Endothelial cell (in vitro differentiated cells): ENCODE measurements at places on chromosomes 12 and 14. TPM values are rescaled to one million over a fixed set of nuclear protein-coding genes. Genes with fewer than 3 reads are reported as not detected.

Gene MYF5
- not detected for total RNA-seq

Gene TTC6
- 8.5 TPM for total RNA-seq

Gene FGF23
- not detected for total RNA-seq

GRCh38 chr14:23163830-23164229 lies 19.6 kb downstream of the SLC7A8 start:
- DNase-seq: no peak

DNA sequence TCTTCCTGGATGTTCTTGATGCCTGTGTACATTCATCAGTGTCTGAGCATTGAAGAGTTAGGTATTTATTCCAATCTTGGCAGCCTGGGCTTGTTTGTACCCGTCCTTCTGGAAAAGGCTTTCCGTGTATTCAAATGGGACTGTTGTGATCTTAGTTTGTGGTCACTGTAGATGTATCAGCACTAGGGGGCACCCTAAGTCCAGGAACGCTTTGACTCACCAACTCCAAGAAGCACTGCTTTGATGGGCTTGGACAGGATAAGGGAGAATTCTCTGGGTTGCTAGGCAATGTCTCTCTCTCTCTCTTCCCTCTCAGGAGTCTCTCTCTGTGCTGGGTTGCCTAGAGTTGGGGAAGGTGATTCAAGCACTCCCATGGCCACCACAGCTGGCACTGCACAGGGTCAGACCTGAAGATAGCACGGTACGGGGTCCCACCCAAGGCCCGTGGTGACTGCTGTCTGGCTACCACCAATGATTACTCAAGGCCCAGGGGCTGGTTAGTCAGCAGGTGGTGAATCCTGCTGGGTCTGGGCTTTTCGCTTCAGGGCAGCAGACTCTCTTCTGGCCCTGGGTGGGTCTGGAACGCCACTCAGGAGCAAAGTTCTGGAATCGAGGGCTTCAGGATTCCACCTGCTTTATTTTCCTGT lies 211.1 kb upstream of the RGS6 start:
- DNase-seq: peak; percentile 65

GRCh38 chr12:9969673-9970072 lies 1.5 kb upstream of the CLEC12A start:
- DNase-seq: no peak

GRCh38 chr14:95364481-95365209 lies 44.9 kb upstream of the CLMN start:
- no peak for DNase-seq

GRCh38 chr12:63151623-63152320 lies 771 bp upstream of the AVPR1A start:
- DNase-seq: peak; percentile 62

DNA sequence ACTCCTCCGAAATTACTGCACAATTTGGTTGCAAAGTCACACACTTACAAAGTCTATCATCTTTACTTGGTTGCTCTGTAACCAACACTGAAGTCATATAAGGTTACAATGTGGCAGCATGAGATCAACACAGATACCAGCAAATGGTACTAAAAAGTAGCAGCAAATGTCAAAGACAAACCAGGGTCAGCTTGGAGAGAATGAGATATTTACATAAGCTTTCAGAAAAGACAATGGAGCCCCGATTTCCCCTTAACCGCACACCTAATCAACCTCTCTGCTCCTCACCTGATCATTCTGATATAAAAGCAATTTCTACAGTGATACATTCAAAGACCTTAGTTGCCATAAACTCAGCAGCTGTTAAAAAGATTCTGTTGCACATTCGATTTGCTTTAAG lies 76.4 kb upstream of the FOXN3 start:
- no peak for DNase-seq
